Left ventricle myocardium inferior (tissue), 1 donor: ENCODE measurements at places on chromosomes 4 and X. TPM values are rescaled to one million over a fixed set of nuclear protein-coding genes. Genes with fewer than 3 reads are reported as not detected.
A peak's percentile ranks its signal among the peaks of the same experiment; 100 is the strongest.

Gene TGIF2LX
- not detected for total RNA-seq

Gene SHROOM2
- 0.71 TPM for total RNA-seq

Gene VCX3B
- not detected for total RNA-seq

DNA sequence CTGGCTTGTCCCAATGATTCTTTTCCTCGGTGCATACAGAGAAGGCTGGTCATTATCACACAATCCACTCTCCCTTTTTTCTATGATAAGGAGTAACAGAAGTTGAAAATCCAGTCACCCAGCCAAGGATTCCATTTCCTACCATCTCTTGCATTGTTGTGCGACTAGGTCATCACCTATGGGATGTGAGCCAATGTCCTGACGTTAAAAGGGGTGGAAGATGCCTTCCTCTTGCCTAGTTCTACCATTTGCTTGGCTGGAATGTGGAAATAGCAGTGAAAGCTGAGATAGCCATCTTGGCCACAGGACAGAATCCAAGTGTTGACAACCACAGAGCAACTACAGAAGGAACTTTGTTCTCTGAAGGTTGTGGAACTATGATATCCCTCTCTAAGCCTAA is 132.2 kb upstream of the KIT start:
- no peak overlapping the region for H3K4me3 ChIP-seq
- no peaks in the 10 kb centered on the region for H3K27me3 ChIP-seq
- no peak for DNase-seq
- no peaks in the 10 kb centered on the region for H3K36me3 ChIP-seq

- H3K36me3 ChIP-seq = no peaks in the 10 kb centered on the region
- H3K4me1 ChIP-seq = peaks cover 67% of the 10 kb centered on the region
- DNase-seq = no peak
- no peak overlapping the region for H3K4me3 ChIP-seq
These were observed 201.6 kb downstream of the CAMK2D start for GRCh38 chr4:113559947-113560346.

- no peak overlapping the region for H3K4me3 ChIP-seq
- H3K27me3 ChIP-seq = no peaks in the 10 kb centered on the region
- no peak for DNase-seq
These were observed 7.4 kb downstream of the ZNF81 start for GRCh38 chrX:47844117-47844516.

- H3K27ac ChIP-seq = no peak overlapping the region
- DNase-seq = no peak
- peaks cover 18% of the 10 kb centered on the region for H3K36me3 ChIP-seq
- no peaks in the 10 kb centered on the region for H3K4me1 ChIP-seq
These were observed 148.1 kb upstream of the SH3RF1 start for GRCh38 chr4:169418846-169419245.

DNA sequence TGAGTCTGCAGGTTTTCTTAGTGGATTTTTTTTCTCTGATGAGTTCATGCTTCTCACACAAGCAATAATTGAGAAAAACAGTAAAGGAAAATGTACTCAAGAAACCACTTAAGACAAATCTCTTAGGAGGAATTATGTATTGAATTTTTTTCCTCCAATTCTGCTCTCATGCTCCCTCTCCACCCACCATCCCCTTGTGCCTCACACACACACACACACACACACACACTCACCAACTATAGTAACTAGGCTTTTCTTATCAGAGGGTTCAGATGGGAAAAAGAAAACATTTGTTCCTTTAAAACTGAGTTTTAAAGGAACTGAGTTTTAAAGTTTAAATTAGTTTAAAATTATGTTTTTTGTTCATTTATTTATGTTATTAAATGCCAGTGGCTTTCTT is 47.0 kb upstream of the ANXA10 start:
- no peak overlapping the region for H3K4me3 ChIP-seq
- H3K4me1 ChIP-seq = no peaks in the 10 kb centered on the region
- DNase-seq = no peak
- H3K36me3 ChIP-seq = no peaks in the 10 kb centered on the region
- no peaks in the 10 kb centered on the region for H3K27me3 ChIP-seq

DNA sequence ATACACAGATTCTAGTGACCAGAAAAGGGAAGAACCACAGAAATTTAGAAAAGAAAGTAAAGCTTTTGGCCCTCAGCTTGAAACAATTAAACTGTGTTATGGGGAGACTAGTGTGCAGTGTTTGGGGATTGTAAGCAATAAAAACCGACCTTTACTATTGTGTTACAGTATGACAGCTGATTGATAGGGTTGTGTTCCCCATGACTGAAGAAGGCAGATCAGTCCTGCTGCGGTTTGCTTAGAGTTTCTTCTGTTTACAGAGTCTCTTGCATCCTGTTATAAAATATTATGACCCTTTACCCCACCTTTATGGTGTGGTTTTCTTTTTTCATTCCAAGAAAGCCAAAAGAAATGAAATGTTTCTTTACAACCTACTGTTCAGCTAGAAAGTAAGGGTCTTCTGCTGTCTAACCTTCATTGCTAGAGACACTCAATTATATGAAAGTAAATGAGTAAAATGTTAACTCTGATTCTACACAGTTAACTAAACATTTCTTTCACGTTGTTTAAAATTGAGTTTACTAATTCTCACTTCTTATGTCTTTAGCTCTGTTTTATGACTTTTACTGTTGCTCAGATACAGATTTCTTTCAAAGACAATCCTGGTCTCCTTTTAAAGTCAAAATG is 18.1 kb downstream of the CHIC1 start:
- H3K27me3 ChIP-seq = no peaks in the 10 kb centered on the region
- no peak for DNase-seq
- H3K4me1 ChIP-seq = peaks cover 6% of the 10 kb centered on the region
- no peak overlapping the region for H3K4me3 ChIP-seq

- no peak overlapping the region for H3K27ac ChIP-seq
- H3K27me3 ChIP-seq = no peaks in the 10 kb centered on the region
- DNase-seq = no peak
- H3K4me1 ChIP-seq = no peaks in the 10 kb centered on the region
- H3K4me3 ChIP-seq = no peak overlapping the region
These were observed 155.8 kb downstream of the NWD2 start for GRCh38 chr4:37400241-37400881.

DNA sequence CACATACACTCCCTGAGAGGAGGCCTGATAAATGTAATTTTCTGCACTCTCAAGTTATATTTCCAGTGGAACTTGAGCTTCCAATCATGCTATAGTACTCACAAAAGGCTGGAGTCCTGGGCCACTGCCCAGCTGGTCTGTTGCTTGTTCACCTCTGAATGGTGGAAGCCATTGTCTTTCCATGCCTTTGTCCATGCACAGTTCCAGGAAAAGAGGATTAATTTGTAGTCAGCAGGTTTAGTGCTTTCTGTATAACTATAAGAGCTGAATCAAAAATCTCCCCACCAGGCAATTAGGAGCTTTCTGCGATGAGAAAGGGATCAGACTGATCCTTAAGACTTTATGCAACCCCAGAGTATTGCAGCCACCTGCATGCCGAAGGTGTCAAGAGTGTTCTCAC is 195.4 kb upstream of the PGRMC2 start:
- no peaks in the 10 kb centered on the region for H3K27me3 ChIP-seq
- H3K27ac ChIP-seq = no peak overlapping the region
- H3K36me3 ChIP-seq = no peaks in the 10 kb centered on the region
- H3K4me3 ChIP-seq = no peak overlapping the region
- H3K4me1 ChIP-seq = no peaks in the 10 kb centered on the region
- no peak for DNase-seq

DNA sequence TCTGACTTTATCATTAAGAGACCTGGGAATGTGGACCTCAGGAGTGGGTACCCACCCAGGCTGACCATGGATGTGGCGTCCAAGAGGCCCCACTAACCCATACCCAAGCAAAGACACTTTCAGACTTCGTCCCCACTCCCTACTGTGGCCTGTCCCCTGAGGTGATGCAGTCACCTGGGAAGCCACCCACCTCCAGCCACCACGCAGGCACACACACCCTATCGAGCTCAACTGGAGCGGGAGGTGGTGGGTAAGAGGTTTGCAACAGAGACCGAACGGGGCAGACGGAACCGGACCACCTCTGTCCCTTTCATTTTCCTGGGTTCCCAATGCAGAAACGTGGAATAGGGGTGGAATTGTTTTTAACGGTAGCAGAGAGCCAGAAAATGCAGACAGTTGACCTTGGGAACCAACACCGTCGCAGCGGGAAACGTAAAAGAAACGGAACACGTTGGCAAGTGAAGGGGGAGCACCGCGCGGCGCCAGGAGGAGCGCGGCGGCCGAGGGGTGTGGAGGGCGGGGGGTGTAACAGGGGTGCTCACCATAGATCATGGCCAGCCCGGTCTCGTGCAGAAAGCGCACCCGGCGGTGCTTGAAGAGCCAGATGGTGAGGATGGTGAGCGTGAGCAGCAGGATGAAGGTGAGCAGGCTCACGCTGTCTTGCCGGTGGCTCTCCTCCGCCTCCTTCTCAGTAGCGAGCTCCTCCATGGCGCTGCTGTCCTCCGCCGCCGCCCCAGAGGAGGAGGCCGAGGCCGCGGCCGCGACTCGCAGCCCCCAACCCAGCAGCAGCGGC is 559 bp downstream of the SLC9A7 start:
- H3K4me1 ChIP-seq = peaks cover 5% of the 10 kb centered on the region
- H3K4me3 ChIP-seq = peak overlapping the region; percentile 66
- H3K27ac ChIP-seq = no peak overlapping the region
- no peak for DNase-seq

GRCh38 chrX:8846266-8846665 is 45.1 kb upstream of the FAM9A start:
- H3K36me3 ChIP-seq = no peaks in the 10 kb centered on the region
- H3K4me1 ChIP-seq = no peaks in the 10 kb centered on the region
- no peak for DNase-seq
- H3K27me3 ChIP-seq = no peaks in the 10 kb centered on the region

DNA sequence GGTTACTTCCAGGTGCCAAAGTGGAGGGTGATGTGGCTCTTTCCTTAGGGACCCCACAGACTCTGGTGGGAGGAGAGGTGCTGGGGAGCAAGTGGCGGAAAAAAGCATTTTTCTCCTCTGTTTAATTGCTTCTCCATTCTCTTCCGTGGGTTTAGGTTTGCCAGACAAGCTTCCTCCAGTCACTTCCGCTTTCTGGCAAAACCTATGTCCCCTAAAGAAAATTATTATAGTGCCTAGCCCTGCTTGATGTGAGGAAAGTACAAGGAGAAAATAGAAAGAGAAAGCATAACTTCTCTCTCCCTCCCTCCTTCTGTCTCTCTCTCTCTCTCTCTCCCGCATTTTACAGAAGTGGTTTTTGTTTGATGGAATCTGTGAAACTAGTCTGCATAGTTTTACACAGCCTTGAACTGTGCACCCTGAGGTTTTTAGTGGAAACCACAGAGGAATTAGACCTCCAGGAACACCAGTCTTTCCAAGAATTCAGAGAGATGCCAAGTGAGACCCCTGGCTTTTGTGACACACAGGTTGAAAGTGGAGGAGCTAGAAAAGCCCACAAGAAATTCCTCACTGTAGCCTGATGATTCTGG is 231.1 kb upstream of the ANXA3 start:
- no peak overlapping the region for H3K27ac ChIP-seq
- no peak for DNase-seq
- no peak overlapping the region for H3K4me3 ChIP-seq
- H3K4me1 ChIP-seq = no peaks in the 10 kb centered on the region

DNA sequence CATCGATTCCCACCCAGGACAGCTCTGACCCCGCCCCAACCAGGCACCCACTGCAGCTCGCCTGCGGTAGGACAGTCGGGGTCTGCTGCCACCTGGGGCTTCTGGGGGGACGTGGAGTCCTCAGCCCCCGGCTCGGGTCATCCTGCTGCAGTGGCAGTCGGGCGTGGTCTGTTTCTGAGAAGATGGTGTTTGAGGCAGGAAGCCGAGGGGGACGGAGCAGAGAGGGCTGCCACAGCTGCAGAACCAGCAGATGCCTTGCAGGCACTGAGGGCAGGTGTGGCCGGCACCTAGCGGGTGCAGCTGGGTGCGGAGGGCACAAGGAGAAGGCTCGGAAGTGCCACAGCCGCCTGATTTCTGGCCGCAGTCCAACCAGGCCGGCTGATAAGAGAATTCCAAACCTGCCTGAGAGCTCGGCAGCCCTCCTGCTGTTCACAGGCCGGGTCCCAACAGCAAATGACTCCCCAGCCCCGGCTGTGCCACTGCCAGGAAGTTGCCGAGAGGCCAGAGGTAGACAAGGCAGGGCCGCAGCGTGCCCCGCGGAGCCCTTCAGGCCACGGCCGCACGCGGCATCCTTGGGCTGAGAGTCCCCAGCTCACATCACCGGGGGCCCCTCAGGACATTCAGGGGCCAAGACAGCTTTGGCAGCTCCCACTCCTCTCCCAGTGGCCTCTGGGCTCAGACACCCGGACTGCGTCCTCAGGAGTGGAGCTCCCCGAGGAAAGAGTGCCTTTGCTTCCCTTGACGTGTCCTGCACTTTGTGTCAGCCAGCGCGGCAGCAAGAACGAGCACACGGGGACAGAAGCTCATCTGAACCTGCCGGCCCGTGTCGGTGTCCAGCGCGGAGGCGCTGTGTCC is 9.4 kb upstream of the CPLX1 start:
- H3K4me1 ChIP-seq = peaks cover 32% of the 10 kb centered on the region
- H3K27me3 ChIP-seq = peaks cover 13% of the 10 kb centered on the region
- peak overlapping the region; percentile 36 for H3K4me3 ChIP-seq
- no peaks in the 10 kb centered on the region for H3K36me3 ChIP-seq
- peak; percentile 70 for DNase-seq
- peak overlapping the region; percentile 45 for H3K27ac ChIP-seq

DNA sequence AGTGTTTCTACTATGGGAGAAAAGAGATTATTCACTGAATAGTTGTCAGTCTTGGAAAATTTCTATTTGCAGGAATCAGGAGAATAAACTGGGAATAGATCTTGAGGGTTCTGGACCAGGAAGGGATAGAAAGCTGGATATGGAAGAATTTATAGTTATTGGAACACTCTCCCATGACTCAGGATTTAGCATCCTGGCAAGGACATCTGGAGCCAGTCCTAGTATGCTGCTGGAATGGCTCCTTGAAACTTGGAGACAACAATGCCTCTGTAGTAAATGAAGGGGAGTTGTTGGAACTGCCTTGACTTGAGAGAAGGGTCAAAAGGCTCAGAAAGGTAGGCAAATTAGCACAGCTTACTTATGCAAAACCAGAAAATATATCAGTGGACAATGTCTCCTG is 23.5 kb upstream of the THOC2 start:
- no peaks in the 10 kb centered on the region for H3K36me3 ChIP-seq
- no peak overlapping the region for H3K27ac ChIP-seq
- H3K27me3 ChIP-seq = no peaks in the 10 kb centered on the region
- no peak overlapping the region for H3K4me3 ChIP-seq
- H3K4me1 ChIP-seq = no peaks in the 10 kb centered on the region

DNA sequence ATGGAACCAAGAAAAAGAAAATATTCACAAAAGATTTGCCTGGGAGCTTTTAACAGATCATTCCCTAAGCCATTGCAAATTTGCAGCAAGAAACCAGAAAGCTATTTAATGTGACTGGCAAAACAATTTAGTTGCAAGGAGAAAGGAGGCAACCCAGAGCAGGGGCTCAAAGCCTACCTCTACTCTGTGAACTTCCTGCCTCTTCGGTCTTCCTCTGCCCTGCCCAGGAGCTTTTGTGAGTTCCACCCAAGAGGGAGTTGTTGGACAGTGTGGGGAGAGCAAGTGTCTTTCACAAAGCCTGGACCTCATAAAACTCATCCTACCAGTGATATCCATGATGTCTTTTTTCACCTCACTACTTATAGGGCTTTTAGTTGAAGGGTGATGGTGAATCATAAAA is 107.4 kb downstream of the AFF1 start:
- no peaks in the 10 kb centered on the region for H3K27me3 ChIP-seq
- H3K4me3 ChIP-seq = no peak overlapping the region
- H3K27ac ChIP-seq = peak overlapping the region; percentile 92
- DNase-seq = no peak
- H3K4me1 ChIP-seq = peaks cover 100% of the 10 kb centered on the region

- H3K36me3 ChIP-seq = no peaks in the 10 kb centered on the region
- H3K27me3 ChIP-seq = no peaks in the 10 kb centered on the region
- DNase-seq = no peak
- H3K4me1 ChIP-seq = peaks cover 9% of the 10 kb centered on the region
These were observed 83.0 kb downstream of the MAMLD1 start for GRCh38 chrX:150446151-150446550.
